ENCODE measurements at places on chromosomes 4 and X.

DNA sequence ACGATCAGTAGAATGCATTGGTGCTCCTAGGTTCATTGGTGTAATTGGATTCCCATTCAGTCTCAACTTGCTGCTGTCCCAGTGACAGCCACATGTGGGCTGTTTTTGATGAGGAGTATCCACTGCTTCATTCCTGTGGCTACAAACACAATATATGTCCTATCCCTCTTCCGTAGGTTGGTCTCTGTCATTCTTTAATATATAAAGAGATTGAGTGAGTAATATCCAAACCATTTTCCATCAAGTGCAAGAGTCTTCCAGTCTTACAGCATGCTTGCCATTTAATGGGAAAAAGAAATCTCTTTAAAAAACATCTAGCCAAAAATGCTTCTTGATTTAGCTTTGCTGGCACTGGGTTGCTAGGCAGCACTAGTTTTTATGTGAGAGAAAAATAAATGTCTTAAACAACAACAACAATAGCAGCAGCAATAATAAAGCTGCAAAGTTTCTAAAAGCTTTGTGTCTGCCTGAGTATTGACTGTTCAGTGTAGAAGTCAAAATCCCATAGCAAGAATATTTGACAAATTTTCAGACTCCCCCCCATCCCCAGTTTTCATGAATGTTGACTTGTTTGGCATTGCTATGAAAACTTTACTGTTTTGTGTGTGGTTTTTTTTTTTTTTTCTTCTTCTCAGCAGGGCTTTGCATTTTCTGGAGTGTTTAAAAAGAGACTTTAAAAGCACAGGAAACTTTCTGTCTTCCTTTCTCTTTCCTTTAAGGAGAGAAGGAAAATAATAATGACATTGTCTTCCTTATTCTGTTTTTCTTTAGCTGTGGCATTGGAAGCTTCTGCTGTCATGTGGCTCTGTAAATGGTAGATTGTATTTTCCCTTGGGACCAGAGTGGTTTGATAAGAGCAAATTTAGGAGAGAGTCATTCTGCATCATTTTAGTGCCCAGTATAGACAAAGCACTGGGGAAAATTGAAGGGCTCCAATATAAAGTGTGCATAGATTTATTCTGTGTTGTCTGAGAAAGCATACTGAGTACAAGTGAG is 244.3 kb downstream of the ARHGAP10 start:
- no peaks in the 10 kb centered on the region for H3K36me3 ChIP-seq
- no peak for DNase-seq
- no peak overlapping the region for H3K27ac ChIP-seq
- no peak overlapping the region for H3K4me3 ChIP-seq
- no peaks in the 10 kb centered on the region for H3K4me1 ChIP-seq
- H3K27me3 ChIP-seq, result no peaks in the 10 kb centered on the region

- no peaks in the 10 kb centered on the region for H3K27me3 ChIP-seq
- no peaks in the 10 kb centered on the region for H3K4me1 ChIP-seq
- no peak for DNase-seq
- no peak overlapping the region for H3K27ac ChIP-seq
- no peaks in the 10 kb centered on the region for H3K36me3 ChIP-seq
- no peak overlapping the region for H3K4me3 ChIP-seq
Measured at GRCh38 chr4:53060278-53060677, 198.2 kb downstream of the RASL11B start.

- H3K27me3 ChIP-seq, result peaks cover 11% of the 10 kb centered on the region
- no peak overlapping the region for H3K4me3 ChIP-seq
- H3K4me1 ChIP-seq, result no peaks in the 10 kb centered on the region
Measured at GRCh38 chr4:8553216-8553615, 27.0 kb upstream of the GPR78 start.

GRCh38 chrX:112818114-112819007 is 22.3 kb downstream of the AMOT start:
- H3K36me3 ChIP-seq, result no peaks in the 10 kb centered on the region
- DNase-seq, result no peak
- no peaks in the 10 kb centered on the region for H3K4me1 ChIP-seq
- no peaks in the 10 kb centered on the region for H3K27me3 ChIP-seq
- H3K4me3 ChIP-seq, result no peak overlapping the region

- H3K4me3 ChIP-seq, result no peak overlapping the region
- no peaks in the 10 kb centered on the region for H3K27me3 ChIP-seq
- H3K27ac ChIP-seq, result no peak overlapping the region
- H3K4me1 ChIP-seq, result no peaks in the 10 kb centered on the region
- H3K36me3 ChIP-seq, result no peaks in the 10 kb centered on the region
- DNase-seq, result no peak
Measured at GRCh38 chrX:66360894-66361293, 196.8 kb downstream of the HEPH start.

DNA sequence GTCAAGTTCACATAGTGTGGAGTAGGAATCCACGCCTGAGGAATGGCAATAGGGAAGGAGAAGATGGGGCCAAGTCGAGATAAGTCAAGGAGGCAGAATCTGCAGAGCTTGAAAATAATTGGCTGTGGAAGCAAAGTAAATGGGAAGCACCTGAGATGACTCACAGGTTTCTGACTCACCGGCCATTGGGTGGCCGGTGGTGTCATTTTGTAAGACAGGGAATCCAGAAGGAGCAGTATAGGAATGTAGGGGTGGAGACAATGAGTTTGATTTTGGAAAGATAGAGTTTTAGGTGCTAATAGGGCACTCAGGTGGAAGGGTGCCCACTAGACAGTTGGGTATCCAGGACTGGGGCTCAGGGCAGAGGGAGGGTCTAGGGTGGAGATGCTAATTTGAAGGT is 201.0 kb upstream of the MAMLD1 start:
- no peak overlapping the region for H3K4me3 ChIP-seq
- no peaks in the 10 kb centered on the region for H3K4me1 ChIP-seq
- no peak overlapping the region for H3K27ac ChIP-seq
- H3K27me3 ChIP-seq, result no peaks in the 10 kb centered on the region
- H3K36me3 ChIP-seq, result no peaks in the 10 kb centered on the region

DNA sequence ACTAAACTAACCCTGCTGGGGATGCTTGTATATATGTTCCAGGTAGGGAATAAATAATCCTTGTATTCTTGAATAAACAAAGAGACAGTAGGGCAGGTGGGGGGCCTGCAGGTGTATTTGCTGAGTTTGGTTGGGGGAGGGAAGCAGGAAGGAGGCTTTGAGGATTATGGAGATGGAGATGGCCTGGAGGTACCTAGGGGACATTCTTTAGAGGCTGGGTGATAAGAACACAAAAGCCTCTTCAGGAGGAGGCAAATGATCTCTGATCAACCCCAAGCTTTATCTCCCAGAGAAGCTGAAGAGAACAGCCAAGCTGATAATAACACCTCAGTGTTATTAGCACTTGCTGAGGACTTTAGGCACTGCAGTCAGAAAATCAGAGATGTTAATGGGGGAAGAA is 187.7 kb downstream of the MGST2 start:
- no peak overlapping the region for H3K27ac ChIP-seq
- H3K36me3 ChIP-seq, result no peaks in the 10 kb centered on the region
- DNase-seq, result no peak
- peaks cover 18% of the 10 kb centered on the region for H3K4me1 ChIP-seq
- H3K27me3 ChIP-seq, result peaks cover 4% of the 10 kb centered on the region
- H3K4me3 ChIP-seq, result no peak overlapping the region

GRCh38 chr4:76872556-76872955 is 25.4 kb downstream of the SOWAHB start:
- H3K36me3 ChIP-seq, result no peaks in the 10 kb centered on the region
- H3K4me1 ChIP-seq, result no peaks in the 10 kb centered on the region
- H3K27me3 ChIP-seq, result no peaks in the 10 kb centered on the region
- no peak overlapping the region for H3K27ac ChIP-seq
- H3K4me3 ChIP-seq, result no peak overlapping the region

- H3K4me1 ChIP-seq, result no peaks in the 10 kb centered on the region
- H3K27ac ChIP-seq, result no peak overlapping the region
- DNase-seq, result no peak
- peaks cover 2% of the 10 kb centered on the region for H3K27me3 ChIP-seq
- no peak overlapping the region for H3K4me3 ChIP-seq
- H3K36me3 ChIP-seq, result no peaks in the 10 kb centered on the region
Measured at GRCh38 chr4:74032064-74032463, 6.4 kb downstream of the CXCL3 start.

DNA sequence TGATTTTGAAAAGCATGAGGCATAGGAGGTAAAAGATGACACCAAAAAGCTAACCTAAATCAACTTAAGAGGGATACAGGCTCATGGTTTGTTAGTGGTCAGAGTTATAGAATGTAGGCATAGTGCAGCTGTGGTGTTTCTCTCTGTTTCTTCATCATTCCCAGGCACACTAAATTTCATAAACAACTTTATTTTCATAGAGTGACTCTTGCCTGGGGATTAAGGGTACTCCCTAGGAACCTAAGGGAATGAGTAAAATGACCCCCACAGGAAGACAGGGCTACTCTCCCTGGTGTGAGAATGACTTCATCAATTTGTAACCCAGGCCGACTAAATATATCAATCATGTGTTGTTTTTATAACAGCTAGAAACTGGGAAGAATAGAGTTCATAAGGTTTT is 11.1 kb downstream of the FABP2 start:
- H3K4me1 ChIP-seq, result no peaks in the 10 kb centered on the region
- DNase-seq, result no peak
- no peaks in the 10 kb centered on the region for H3K36me3 ChIP-seq
- H3K27me3 ChIP-seq, result no peaks in the 10 kb centered on the region
- H3K4me3 ChIP-seq, result no peak overlapping the region
- H3K27ac ChIP-seq, result no peak overlapping the region

- H3K27ac ChIP-seq, result no peak overlapping the region
- no peak overlapping the region for H3K4me3 ChIP-seq
- H3K4me1 ChIP-seq, result no peaks in the 10 kb centered on the region
- DNase-seq, result no peak
- H3K27me3 ChIP-seq, result no peaks in the 10 kb centered on the region
Measured at GRCh38 chrX:121356139-121356849, 308.9 kb downstream of the GLUD2 start.

- H3K27me3 ChIP-seq, result no peaks in the 10 kb centered on the region
- peaks cover 16% of the 10 kb centered on the region for H3K4me1 ChIP-seq
- H3K4me3 ChIP-seq, result no peak overlapping the region
- no peak overlapping the region for H3K27ac ChIP-seq
Measured at GRCh38 chr4:174520660-174521059, 1.6 kb downstream of the HPGD start.

DNA sequence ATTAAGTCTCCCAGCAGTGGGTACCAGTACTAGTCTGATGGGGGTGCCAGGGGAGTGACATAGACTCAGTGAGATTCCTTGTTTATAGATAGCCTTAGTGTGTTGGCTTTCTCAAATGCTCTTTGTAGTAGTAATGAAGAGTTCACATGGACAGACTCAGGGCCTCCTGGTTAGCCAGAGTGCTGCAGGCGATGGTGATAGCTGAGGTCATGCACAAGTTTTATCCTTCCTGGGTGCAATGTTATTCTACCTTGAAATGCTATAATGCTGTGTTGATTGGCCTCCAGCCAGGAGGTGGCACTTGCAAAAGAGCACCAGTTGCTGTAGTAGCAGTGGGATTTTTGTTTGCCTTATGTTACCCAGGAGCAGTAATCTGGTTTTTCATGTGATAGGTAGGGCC is 35.5 kb upstream of the ADH4 start:
- H3K27me3 ChIP-seq, result no peaks in the 10 kb centered on the region
- no peak overlapping the region for H3K4me3 ChIP-seq
- H3K4me1 ChIP-seq, result no peaks in the 10 kb centered on the region
- DNase-seq, result no peak

GRCh38 chr4:183907871-183908683 is 3.0 kb downstream of the STOX2 start:
- no peak overlapping the region for H3K4me3 ChIP-seq
- no peak overlapping the region for H3K27ac ChIP-seq
- peaks cover 19% of the 10 kb centered on the region for H3K4me1 ChIP-seq
- no peak for DNase-seq
- H3K36me3 ChIP-seq, result no peaks in the 10 kb centered on the region

- DNase-seq, result no peak
- H3K4me3 ChIP-seq, result no peak overlapping the region
- H3K27ac ChIP-seq, result no peak overlapping the region
Measured at GRCh38 chrX:139156356-139156755, 374.2 kb upstream of the F9 start.

- H3K4me3 ChIP-seq, result no peak overlapping the region
- H3K36me3 ChIP-seq, result no peaks in the 10 kb centered on the region
Measured at GRCh38 chr4:110619463-110620247, 3.2 kb downstream of the PITX2 start.

- peaks cover 22% of the 10 kb centered on the region for H3K36me3 ChIP-seq
- no peaks in the 10 kb centered on the region for H3K4me1 ChIP-seq
- no peaks in the 10 kb centered on the region for H3K27me3 ChIP-seq
- no peak overlapping the region for H3K4me3 ChIP-seq
Measured at GRCh38 chr4:8393593-8394038, 46.9 kb downstream of the ACOX3 start.

DNA sequence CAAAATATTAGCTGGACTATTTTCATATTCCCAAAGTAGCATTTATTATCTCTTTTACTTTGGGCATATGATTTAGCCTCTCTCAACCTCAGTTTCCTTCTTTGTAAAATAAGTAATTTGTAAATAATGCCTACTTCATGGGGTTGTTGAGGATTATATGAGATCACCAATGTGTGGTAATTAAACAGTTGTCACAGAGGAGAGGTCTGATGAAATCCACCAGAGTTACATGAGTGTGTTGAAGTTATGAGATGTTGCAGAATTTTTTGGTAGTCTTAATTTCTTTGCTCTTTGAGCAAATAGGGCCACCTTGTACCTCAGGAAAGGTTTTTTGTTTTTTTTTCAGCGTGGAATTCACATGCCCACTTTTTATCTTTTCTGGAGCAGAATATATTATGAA is 1.4 kb downstream of the COX7B start:
- DNase-seq, result no peak
- H3K4me3 ChIP-seq, result peak overlapping the region; percentile 78
- H3K36me3 ChIP-seq, result peaks cover 20% of the 10 kb centered on the region
- H3K27me3 ChIP-seq, result no peaks in the 10 kb centered on the region
- peaks cover 9% of the 10 kb centered on the region for H3K4me1 ChIP-seq
- H3K27ac ChIP-seq, result peak overlapping the region; percentile 89

DNA sequence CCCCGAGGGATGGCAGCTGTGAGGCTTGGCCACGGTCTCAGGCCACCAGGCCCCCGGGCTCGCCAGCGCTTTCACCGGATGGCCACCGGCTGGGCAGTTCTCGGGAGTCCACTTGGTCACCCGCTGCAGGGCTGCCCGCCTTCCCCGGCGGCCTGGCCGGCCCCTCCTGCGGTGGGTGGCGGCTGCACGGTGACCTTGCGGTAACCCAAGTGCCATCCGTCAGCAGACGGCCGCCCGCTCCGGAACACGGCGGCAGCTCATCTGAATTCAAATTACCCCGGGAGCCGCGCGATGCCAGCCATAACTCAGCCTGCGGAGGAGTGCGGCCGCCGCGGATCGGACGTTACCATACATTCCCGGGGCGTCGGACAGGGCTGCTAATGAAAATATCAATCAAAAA is 60.7 kb downstream of the FAM53A start:
- H3K4me1 ChIP-seq, result peaks cover 5% of the 10 kb centered on the region
- H3K36me3 ChIP-seq, result no peaks in the 10 kb centered on the region
- no peak overlapping the region for H3K4me3 ChIP-seq
- no peak overlapping the region for H3K27ac ChIP-seq

- H3K27me3 ChIP-seq, result no peaks in the 10 kb centered on the region
- H3K27ac ChIP-seq, result no peak overlapping the region
- peaks cover 7% of the 10 kb centered on the region for H3K36me3 ChIP-seq
- no peak overlapping the region for H3K4me3 ChIP-seq
- H3K4me1 ChIP-seq, result no peaks in the 10 kb centered on the region
Measured at GRCh38 chr4:51870441-51871188, 27.7 kb downstream of the DCUN1D4 start.

All from T-cell (primary cell).